Stimulated activated CD4-positive, alpha-beta T cell treated with anti-CD3 and anti-CD28 coated beads, Interleukin-1b, Interleukin-23, amount 100 ng/mL, for 24 hours (primary cell): ENCODE measurements at places on chromosomes 12 and 14.

DNA sequence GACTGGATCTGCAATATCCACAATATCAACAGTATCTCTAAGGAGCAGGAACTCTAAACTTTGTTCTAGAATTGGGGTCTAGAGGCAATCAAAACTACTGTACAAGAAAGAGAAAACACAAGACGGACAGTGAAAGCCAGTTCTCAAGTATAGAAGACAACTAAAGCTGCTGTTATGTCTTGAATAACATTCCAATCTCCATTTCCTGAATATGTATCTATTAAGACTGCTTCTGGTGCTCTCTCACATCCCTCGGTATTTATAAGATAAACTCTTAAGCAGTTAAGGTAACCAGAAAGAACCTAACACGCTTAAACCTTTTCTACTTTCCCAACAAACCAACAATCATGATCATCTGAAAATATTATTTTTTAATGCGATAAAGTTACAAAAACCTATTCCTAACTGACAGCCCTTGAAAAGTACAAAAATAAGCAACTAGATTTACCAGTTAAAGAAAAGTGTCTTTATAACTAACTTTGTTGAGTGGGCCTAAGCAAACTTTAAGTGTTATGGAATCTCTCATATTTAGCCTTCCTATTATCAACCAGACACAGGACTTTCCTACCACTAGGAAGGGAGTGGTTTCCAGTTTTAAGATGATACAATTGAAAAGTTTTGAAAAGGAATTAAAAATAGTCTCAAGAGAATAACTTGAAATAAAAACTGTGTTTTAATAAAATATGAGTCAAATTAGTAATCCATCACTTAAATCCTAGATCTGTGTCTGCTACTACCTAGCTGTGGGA lies 30.7 kb downstream of the NUMB start:
- DNase-seq = no peak

GRCh38 chr12:28629691-28630090 lies 439.4 kb downstream of the CCDC91 start:
- DNase-seq = no peak

DNA sequence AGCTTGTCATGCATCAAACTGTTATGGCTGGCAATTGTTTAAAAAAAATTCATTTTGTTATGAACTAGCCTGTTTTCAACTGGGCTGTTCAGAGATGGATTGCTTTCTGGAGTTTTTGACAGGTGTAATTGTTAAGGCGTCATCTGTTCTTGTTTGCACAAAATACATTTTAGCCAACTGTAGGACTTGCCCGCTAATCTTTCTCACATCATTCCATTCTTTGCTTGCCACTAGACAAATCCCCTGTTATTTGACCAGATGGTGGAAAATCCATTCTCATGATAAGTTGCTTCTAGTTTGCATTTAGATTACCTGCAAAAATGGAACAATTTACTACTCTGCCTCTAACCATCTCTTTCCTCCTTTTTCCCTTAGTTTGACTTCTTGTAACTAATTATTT lies 114.3 kb downstream of the NPAS3 start:
- no peak for DNase-seq

DNA sequence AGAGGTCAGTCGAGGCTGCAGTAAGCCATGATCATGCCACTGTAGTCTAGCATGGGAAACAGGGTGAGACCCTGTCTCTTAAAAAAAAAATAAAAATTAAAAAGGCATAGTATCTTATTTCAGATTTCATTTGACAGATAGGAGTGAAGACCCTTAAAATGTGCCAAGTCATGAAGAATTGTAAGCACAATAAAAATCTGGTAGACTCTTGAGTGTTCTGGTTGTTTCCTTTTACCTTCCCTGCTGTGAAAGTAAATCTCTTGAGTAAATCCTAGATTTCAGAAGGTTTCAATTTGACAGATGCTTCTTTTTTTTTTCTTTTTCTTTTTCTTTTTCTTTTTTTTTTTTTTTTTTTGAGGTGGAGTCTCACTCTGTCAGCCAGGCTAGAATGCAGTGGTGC lies 109.0 kb downstream of the ESR2 start:
- DNase-seq = no peak

DNA sequence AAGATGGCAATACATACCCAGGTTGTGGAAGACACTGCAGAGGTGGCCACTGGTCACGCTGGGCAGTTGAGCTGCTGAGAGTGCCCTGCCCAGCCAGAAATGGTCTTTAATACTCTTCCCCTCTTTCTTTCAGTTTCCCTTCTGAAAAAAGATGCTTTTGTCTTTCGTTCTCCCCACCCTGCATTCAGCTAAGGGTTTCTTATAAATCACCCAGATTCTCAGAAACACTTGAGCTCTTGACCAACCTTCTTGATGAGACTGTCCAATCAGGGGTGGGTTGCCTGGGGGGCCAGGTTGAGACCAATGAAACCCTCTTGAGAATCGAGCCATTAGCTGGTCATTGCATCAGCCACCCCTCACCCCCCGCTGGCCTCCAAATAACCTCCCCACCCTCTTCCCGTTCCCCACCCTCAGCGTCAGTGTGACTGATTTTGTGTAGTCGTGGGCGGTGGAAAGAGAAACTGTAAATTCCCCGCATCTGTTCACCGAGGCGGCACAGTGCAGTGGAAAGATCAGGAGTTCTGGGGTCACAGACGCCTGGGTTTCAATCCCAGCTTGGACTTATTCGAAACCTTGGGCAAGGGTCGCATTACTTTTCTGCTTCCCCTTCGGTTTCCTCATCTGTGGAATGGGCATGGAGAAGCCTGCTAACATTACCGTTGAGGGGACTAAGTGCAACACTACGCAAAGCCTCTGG lies 52.3 kb downstream of the SLC25A47 start:
- DNase-seq = peak; percentile 77

DNA sequence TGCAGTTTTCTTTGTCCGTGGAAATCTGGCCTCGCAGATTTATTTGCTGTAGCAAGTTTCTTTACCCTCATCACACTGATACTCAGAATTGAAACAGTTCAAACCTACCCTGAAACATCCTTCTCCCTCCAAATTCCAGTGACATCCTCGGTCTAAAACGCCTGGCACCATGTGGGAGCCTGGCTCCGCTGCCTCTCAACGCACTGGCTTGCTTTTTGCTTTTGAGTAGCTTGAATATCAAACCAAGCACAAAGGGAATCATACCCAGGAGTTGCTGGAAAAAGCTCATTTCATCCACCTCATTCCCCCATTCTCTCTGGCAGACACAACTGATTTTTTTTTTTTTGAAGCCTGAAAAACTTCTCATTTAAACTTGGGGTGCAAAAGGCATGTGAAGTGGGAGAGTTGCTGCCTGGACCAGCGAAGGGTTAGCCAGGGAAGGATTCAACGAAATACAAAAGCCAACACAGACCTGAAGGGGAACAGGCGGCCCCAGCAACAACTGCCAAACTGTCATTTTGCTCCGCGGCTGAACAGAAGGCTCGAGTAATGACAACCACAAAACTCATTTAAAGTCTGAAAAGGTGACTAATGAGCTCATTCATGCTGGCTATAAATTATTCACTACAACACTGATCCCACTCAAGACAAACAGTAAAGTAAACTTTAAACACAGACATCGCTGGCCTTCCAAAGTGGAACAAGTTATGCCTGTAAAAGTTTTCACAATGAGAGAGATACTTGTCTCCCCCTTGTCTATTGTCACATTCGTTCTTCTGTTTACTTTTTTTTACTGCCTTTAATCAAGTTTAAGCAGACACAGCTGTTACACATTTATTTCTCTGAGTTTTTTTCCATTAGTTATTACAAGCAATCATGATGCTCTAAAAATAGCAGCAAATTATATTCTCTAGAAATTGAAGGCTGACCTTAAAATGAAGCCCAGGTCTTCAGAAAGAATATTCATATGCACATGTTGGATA lies 12.5 kb upstream of the FOXN3 start:
- peak; percentile 41 for DNase-seq

GRCh38 chr12:87323369-87323768 lies 705.8 kb downstream of the C12orf50 start:
- no peak for DNase-seq

DNA sequence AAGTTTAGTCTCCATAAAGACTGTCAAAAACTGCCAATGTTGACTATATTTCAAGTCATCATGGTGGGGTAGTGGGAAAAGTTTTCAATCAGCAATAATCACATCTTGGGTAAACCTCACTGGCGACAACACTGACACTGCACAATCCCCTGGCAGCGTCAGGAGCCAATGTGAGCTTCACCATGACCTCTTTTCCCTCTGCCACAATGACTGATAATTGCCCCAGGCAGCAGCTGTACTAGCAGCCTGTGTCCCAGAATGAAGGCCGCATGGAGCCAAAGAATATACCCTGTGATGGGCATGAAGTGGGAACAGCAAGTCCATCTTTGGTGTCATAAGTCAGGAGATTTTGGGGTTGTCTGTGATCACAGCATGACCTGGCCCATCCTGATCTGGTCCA lies 5.3 kb downstream of the MMAB start:
- no peak for DNase-seq

DNA sequence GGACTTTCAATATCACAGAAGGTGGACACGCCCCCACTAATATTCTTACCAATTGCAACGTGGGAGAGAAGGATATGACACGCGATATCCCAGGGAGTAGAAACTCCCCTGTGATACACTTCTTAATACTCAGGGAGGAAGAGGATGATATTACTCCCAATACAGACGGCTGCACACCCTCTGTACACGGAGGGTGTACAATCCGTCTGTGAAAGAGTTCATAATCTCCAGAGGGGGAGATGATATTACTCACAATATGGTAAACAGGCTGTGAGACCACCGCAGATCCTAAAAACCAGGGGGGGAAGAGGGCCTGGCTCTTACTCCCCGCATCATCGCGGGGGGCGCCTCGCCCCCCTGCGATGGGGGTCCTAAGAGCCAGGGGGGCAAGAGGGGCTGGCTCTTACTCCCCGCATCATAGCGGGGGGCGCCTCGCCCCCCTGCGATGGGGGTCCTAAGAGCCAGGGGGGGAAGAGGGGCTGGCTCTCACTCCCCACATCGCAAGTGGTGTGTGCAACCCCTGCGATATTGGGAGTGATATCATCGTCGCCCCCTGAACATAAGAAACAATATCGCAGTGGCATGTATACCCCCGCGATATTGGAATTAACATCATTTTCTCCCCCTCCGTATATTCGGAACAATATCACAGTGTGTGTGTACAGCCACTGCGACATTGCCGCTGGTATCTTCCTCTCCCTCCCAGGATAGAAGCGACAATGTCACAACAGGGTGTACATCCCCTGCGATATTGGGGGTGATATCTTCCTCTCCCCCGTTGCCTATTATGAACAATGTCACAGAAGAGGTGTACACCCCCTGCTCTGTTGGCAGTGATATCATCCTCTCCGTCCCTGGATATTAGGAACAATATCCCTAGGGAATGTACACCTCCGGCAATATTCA lies 8.9 kb upstream of the CLEC6A start:
- no peak for DNase-seq

DNA sequence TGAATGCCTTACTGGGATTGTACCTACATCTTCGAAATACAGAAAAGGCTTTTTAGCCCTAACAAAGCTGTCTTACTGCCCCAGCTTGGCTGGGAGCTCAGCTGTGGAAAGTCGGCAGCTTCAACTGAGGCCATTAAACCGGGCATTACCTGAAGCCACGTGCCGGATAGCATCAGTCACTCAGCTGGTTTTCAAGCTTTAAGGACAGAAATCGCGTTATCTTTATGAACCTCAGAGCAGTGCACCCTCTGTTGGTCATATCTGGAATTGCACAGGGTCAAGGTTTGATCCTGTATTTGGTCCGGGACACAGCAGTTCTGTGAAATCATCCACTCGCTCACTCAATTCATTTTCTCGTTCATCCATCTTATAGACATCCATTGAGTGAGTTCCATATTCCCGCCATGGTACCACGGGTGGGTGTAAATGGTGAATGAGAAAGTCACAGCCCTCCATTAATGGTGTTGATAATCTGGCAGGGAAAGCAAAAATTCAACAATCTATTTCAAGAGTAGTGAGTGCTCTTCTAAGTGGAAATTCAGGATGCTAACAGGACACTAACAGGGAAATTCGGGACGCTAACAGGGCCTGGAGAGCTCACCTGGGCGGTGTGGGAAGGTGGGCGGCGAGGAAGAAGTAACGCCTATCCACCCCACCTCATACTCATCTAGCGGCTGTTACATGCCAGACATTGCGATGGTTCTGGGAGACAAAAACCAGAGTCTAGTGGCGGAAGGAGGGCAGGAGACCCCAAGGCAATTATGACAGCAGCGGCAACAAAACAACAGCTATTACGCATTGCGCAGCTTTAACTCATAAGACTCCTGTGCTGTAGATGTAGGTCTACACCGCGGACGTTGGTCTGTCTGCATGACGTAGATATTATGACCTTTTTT lies 60.6 kb upstream of the TCL1A start:
- peak; percentile 31 for DNase-seq
